Dermis microvascular lymphatic vessel endothelial cell (primary cell): ENCODE measurements at places on chromosomes 4 and X.
A peak's percentile ranks its signal among the peaks of the same experiment; 100 is the strongest.

DNA sequence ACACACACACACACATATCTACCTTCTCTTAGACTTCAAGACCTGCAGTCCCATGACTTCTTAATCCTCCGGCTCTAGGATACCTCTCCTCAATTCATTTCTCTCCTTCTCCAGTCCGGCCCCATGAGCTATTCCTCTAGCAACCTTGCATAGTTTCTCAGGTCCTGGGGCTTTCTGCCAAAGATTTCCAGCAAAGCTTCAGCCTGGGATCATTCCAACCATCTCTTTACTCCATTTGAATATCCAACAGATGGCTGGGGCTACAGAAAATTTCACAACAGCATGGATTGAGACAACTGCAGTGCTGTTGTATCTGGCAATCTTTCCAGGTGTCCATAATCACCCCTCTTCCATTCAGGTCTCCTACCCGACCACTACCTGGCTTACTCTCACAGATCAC, 184.1 kb downstream of the DCHS2 start:
- no peak for DNase-seq

- peak; percentile 52 for DNase-seq
These were observed 57.8 kb upstream of the XAGE1B start for GRCh38 chrX:52574416-52575275.

GRCh38 chr4:89009761-89010369, 47.1 kb downstream of the FAM13A start:
- DNase-seq = no peak

DNA sequence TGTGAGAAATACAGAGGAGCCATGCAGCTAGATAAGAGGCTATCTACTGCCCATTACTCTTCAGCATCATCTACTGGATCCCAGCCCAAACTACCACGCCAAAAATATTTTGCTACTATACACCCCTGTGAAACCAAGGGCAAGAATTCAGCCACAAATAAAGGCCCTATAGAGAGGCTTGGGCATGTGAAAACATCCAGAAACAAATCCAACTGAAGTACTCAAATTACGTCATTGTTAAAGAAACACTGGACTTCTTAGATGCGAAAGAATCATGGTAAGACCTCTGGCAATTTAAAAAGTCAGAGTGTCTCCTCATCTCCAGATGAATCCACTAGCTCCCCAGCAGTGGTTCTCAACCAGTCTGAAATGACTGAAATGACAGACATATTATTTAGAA, 12.8 kb downstream of the NDST3 start:
- DNase-seq = no peak

GRCh38 chrX:100643956-100644860, at the start of gene SRPX2:
Gene SRPX2, plus strand, starts transcription at chrX:100644199. Its CDS starts 2,124 bp downstream, at chrX:100646323.
- no peak for DNase-seq

GRCh38 chr4:185504098-185505047, 30.9 kb downstream of the PDLIM3 start:
- DNase-seq = peak; percentile 88

GRCh38 chrX:19679787-19680186, 164.5 kb upstream of the MAP3K15 start:
- no peak for DNase-seq

DNA sequence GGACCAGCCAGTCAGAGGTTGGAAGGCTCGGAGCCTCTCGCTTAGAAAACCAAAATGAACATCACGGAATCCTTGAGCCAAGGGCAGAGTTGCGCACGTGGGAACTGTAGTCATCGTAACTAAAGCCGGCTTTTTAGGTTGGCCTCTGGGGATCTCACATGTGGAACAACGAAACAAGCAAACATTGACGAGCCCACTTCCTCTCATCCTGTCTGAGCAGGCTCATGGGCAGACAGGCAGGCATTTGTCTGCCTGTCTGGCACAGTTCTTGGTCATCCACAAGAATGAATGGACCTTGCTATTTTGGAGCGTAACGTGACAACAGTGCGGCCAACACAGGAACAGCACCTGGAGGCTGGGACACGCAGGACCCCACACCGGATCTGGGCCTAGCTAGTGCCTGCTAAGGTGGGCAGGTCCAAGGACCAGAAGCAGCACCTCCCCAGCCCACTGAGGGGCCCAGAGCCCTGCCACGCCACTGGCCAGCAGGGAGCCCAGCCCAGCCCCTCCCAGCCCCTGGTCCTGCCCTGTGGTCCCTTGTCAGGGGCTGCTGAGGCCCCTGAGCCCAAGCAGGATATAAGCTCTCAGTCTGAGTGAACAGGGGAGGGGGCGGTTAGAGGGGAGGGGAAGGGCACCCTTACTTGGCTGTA, 9.2 kb upstream of the TREX2 start:
- no peak for DNase-seq

- DNase-seq = no peak
These were observed 782.8 kb downstream of the RAB28 start for GRCh38 chr4:12701384-12701783.

DNA sequence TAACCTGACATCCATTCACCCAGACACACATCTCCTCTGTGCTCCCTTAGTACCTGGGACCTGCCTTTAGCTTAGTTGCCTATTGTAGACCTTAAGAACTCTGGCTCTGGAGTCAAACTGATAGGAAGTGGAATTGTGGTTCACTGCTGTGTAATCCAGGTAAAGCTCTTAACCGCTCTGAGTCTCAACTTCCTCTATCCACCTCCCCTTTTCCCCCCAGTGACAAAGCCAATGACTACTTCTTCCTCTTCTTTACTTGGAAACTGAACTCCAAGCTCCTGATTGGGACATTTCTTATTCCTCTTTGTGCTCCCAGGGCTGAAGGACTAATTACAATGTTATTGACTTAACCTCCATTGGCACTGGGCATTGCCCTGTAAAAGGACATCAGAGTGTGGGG, 94.1 kb downstream of the DRD5 start:
- no peak for DNase-seq

DNA sequence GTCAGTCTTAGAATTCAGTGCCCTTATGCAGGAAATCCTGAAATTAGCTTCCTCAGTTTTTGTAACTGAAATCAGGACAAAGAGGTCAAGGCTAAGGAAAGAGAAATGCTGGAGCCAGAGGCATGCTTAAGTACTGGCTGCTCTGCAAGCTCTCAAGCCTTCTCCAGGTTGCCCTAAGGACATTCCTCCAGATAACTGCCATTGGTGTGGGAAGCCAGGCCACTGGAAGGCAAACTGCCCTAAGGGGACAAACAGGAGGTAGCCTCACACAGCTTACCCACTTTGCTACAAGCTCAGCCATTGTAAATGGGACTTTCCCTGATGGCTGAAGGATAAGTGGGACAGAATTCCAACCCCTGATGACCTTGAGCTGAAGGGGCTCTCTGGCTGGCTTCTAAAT, 606.9 kb upstream of the PCDH10 start:
- no peak for DNase-seq

DNA sequence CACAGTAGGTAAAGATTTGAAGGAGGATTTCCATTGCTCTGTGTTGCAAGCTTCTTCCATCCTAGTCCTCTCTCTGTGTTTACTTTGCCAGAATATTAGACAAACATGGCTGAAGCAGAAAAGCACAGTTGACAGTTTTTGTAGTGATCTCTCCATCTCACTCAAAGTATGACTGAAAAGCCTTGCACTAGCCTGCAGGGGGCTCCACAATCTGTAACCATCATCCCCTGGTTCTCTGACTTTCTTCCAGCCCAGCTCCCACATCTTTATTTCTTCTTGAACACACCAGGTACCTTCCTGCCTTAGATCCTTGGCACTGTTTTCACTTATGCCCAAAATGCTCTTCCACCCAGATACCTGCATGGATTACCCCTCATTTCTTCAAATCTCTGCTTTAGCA, 34.1 kb upstream of the HHIP start:
- peak; percentile 34 for DNase-seq

- DNase-seq = no peak
These were observed 109.0 kb upstream of the C1QTNF7 start for GRCh38 chr4:15318621-15319348.

GRCh38 chr4:98653890-98654867, 4.2 kb downstream of the TSPAN5 start:
- peak; percentile 78 for DNase-seq

DNA sequence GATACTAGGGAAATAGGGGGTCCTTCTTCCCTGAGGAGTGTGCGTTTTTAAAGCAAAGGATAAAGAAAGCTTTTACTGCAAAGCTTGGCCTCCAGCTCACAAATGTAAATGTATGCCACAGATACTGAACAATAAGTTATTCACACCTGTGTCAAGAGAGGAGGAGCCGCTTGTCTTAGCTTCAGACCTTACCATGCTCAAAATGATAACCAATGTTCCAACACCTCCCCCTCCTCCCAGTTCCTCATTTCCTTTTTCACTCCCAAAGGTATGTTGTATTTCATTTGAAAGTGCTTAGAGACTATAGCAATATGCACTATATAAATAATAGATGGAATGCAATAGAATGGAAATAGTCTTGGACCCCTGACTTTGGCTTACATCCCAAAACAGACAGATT, 47.0 kb upstream of the RAPGEF2 start:
- DNase-seq = no peak
